Activated CD4-positive, alpha-beta T cell treated with anti-CD3 and anti-CD28 coated beads for 48 hours (primary cell): ENCODE measurements at places on chromosomes 6 and 20.

DNA sequence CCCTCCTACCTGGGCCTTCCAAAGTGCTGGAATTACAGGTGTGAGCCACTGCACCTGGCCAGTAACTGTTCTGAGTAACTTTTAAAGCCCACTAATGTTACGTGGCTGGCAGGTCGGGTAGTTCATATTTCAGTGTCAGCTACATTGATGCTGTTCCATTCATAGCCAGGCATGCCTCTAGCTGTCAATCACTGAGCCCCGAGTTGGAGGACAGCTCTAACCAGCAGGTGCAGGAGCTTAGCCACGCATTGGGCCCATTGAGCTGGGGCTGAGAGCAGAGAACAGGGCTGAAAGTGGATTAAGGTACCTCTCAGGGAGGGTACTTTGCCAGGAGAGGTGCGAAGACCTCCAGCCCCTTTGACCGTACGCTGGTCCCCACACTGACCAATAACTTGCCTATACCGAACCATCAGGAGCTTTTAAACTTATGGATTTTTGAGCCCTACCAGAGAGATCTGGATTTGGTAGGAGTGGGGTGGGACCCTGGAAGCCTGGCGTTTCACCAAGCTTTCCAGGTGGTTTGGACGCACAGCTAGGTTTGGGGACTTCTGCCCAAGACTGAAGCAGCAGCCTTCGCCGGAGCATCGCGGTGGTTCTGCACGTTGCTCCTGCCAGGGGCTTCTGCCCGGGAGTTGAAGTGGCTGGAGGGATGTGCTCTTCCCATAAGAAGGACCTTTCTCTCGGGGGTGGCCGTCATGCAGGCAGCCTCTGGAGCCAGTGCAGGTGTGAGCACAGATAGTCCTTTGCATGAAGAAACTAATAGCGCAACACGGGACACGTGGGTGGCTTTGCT lies 82.6 kb downstream of the SERAC1 start:
- no peak for DNase-seq

- DNase-seq = no peak
Measured at GRCh38 chr20:49345524-49345923, 67.7 kb upstream of the ZNFX1 start.

GRCh38 chr6:9126878-9127560 lies 691.7 kb upstream of the SLC35B3 start:
- no peak for DNase-seq

DNA sequence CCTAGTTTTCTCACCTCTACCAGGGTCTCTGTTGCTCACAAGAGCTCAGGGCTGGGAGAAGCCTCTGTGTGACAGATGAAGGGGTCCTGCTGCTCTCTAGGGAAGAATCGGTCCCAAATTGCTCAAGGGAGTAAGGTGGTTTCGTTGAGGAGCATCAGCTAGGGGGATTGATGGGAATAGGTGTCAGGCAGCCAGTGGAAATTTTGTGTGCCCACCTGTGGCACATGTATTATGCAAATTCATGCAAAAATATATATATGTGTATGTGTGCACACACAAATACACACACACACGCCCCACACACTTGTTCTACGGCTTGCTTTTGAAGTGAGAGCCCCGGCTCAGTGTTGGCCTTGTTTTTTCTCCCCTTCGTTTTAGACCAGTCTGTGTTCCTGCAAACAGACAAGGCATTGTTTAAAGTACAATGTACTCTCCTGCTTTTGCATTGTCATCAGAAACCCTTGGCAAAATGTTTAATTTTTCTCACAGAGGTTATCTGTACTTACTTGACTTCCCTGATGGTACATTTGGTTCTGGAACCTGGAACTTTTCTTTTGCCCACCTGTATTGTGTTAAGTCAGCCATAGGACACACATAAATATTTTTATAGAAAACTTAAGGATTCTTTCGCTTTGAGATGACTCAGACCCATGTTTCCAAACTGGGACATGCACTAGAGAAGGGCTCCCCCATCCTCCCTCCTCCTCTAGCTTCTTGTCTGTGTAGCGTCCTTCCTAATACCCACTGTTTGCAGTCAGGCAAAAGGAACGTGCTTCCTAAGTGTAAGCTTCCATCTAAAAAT lies 26.7 kb downstream of the FOXO3 start:
- DNase-seq = no peak

DNA sequence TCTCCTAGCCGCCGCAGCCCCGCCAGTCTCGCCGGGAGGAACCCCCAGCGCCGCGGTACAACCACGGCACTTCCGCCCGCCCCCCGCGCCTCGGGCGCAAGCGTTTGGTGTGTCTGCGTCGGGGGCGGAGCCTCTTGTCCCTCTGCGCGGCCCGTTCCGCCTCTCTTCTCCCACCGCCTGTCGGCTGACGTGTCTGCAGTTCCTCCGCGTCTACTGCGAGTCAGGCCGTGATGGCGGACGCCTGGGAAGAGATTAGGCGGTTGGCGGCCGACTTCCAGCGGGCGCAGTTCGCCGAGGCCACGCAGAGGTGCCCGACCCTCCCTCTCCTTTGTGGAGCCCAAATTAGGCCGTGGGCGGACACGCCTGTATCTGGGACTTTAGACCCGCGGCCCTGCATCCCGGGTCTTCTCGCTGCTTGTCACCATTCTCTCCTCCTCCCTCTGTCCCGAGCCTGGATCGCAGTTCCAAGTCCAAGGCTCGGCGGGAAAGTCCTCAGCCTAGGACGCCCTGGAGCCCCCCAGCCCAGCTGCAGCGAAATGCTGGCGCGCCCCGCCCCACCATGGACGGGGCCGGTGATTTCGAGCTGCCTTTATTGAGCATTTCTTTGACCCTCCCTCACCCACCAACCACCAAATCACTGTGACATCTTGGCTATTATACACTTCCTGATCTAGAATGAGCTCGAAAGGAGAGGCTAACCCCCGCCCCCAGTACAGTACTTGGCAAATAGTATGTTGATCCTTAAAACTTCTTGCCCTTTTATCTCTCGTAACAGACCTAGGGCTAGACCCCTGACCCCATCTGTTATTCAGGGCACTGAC lies at the start of gene UFL1:
UFL1 (plus strand) TSS at position 163 of the 821 bp plus-strand sequence; CDS start at position 231, 68 bp downstream.
- DNase-seq = peak; percentile 95

DNA sequence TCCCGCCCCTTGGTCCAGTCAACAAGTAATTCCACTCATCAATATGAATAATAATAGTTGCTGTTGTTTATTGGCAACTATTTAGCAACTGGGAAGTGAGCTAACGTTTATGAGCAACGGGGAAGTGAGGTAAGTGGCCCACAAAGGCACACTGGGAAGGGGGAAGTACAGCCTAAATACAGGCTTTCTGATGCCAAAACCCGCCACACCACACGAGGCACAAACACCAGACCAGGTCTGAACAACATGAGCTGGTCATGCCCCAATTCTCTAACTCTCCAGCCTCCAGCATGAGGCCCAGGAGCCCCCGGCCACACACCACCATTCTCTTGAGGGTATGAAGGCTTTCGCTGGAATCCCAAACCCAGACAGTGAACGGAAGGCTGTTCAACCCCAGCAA lies 50.8 kb downstream of the PREX1 start:
- no peak for DNase-seq

DNA sequence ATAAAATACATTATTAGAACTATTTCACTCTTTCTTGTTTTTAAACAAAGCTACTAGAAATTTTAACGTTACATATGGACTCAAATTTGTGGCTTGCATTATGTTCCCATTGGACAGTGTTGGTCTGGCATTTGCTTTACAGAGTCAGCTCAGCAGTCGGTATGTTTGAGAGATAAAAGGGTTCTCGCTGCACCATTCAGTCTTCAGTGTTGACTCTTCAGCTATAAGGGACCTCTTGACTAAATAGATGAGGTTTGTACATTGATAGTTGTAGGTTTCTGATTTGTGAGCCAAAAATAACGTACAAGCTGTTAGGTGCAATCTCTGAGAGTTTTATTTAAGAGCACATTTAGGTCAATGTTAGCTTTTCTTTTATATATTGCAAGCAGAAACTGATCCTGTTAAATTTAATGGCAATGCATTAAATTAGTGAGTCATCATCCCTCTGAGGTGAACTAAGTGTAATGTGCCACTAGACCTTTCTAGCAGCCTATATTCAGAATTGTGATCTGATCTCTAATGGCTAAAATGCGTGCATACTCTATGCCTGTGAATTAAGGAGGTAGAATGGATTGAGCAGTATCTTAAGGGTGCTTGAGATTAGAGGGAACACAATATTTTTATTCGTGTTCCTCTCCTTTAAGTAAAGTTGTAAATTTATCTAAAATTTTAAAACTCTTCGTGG lies 485.6 kb upstream of the SYNCRIP start:
- DNase-seq = no peak

DNA sequence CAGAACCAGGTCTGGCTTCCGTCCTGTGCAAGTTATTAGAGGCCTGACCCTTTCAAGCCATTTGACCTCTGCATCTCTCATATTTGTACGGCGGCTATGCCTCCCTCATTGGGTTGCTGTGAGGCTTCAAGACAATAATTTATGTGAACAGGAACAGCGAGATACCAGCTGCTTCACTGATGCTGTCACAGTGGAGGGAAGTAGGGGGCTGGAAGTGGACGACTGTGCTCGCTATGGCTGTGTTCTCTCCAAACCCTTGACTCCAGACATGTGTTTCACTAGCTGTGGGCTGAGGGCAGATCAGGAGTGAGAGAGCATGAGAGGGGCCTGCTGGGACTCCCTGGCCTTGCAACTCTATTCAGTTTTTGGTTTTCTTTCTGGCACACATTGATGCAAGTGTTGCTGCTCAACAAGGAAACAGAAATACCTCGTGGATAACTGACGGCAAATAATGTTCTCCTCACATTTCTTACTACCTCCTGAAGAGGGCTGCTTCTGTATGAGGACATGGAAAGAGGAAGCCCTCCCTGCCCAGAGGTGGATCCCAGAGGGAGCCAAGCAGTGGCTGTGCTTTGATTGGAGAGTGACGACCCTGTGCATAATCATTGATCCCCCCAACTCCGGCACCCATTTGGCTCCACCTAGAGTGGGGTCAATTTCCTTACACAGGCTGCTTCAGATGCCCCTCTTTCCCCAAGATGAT lies 34.7 kb upstream of the SCP2D1 start:
- no peak for DNase-seq

DNA sequence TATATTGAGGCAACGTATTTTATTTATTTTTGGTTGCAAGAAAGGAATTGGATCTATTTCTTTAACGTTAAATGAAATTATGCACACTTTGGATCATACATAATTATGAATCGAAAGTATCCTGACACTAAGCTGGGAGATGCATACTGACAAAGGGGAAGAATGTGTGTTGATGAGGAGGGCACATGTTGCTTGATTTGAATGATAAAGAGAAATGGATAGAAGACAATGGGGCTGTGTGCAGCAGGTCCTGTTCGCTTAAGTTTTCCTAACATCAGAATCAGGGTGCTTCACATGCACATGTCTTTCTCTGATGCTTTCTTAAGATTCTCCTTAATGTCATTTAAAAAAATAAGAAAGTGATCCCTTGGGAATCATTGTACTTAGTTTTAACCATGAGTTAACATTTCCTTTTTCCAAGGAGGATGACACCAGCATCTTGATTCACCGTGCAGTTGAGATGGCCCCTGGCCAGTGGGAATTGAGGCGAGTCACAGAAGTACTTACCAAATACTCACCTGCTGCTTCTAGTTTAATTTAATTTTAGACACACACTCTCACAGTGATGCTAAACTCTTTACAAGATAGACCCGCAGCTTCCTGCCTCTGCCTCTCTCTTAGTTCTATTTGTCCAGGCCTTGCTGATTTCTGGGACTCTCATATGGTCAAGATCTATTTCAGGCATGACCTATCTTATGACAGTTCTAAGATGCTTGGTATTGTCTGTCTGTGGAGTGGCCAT lies 116.5 kb downstream of the CLIC5 start:
- no peak for DNase-seq

DNA sequence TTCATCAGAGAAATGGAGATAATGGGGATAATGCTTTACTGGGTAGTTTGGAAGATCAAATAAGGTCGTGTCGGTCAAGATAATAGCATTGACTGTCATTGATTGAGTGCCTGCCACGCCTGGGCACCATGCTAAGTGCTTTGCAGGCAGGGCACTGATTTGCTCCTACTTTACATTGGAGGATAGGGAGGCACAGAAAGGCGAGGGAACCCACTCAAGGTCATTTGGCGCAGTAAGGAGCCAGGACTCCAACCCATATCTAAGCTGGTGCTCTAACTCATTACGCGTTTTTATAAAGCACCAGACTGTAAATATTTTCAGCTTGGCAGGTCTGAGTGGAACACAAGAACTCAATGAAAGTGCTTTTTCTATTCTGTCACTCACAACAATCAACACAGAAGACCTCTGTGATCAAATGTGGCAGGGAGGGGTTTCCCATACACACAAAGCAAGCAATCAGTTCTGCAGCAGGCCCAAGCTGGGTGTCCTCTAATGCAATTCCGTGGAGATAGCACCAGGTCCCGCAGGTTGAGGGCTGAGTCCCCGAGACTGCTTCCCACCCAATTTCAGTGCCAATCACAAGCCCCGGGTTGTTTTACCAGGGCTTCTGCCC lies 373.6 kb downstream of the CDH26 start:
- no peak for DNase-seq

DNA sequence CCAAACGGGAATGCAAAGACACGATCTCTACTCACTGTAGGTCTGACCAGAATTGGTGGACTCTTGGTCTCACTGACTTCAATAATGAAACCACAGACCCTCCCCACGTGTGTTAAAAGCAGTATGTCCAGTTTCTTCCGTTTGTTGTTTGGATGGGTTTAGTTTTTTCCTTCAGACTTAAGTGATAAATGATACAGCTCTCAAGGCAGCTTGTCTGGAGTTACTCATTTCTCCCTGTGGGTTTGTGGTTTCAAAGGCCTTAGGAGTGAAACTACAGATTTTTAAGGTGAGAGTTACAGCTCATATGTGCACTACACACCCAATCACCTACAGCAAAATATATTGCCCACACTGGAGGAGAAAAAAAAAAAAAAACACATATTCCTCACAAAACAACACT lies 86.7 kb upstream of the STMND1 start:
- DNase-seq = peak; percentile 20

GRCh38 chr20:9482180-9482579 lies 32.2 kb upstream of the LAMP5 start:
- DNase-seq = no peak
